ENCODE measurements at places on chromosomes 16 and 17.

- DNase-seq = no peak
Measured at GRCh38 chr16:70483426-70483825, 29.0 kb downstream of the FCSK start.

- DNase-seq = no peak
Measured at GRCh38 chr16:339680-340079, 12.8 kb downstream of the AXIN1 start.

GRCh38 chr16:14454391-14454790 is 175.7 kb downstream of the PARN start:
- no peak for DNase-seq

DNA sequence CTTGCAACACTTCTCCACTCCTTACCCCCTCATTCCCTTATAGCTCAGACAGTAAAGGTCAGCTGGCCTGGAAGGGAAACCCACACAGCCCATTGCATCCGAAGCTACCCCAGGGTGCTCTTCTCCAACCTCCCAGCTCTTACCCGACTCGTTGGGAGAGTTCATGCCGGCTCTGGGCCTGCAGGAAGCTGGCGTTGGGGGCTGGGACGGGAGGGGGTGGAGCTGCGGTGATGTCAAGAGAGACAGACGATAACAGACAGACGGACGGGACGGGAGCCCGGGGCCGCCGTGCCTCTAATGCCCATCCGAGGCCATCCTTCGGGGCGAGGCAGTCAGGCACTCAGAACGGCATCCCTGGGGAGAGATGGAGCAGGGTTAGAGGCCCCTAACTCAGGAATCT is 6.1 kb downstream of the HDAC5 start:
- DNase-seq = no peak

DNA sequence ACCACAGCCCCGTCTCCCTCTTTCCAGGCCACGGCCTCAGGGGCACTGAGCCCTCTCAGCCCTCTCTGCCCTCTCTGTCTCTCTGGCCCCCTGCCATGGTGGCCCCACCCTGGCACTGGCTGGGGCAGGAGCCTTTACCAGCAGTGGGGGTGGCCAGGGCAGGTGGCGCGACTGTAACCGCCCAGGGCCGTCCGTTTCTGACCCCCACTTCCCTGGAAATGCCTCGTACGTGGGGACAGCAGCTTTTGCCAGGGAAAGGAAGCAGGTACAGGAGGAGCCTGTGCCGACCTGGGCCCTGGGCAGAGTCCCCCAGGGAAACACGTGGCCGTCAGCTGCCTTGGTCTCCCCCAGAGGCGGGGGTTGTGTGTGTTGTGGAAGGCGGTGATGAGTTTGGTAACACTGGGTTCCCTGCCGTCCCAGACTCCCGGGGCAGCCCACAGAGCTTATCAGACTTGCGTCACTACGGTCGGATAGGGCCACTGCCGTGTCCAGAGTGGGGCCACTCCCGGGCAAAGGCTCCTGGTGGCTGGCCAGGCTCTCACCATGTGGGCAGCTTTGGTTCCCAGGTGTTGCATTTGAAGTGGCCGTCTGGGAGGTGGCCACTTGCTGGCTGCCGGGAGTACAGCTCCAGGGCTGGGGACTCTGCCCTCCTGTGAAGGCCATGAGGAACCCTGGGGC is 249.3 kb upstream of the CIBAR2 start:
- DNase-seq = no peak

DNA sequence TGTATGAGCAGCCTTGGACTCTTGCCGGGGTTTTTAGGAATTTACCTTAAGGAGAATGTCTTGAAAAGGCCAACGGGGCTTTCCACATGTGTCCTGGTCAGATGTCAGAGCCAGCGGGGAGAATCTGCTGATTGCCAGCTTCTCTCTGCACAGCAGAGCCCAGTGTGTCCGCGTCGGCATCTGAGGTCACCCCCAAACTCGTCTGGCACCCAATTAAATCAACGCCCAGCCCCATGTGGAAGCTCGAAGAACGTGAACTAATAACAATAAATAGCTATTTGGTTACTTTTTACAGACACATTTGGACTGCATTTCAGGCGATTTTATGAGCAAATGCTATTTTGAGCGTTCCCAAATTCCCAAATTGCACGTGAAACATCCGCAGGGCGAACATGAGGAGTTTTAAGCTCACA is 303.5 kb downstream of the FOXL1 start:
- DNase-seq = no peak

DNA sequence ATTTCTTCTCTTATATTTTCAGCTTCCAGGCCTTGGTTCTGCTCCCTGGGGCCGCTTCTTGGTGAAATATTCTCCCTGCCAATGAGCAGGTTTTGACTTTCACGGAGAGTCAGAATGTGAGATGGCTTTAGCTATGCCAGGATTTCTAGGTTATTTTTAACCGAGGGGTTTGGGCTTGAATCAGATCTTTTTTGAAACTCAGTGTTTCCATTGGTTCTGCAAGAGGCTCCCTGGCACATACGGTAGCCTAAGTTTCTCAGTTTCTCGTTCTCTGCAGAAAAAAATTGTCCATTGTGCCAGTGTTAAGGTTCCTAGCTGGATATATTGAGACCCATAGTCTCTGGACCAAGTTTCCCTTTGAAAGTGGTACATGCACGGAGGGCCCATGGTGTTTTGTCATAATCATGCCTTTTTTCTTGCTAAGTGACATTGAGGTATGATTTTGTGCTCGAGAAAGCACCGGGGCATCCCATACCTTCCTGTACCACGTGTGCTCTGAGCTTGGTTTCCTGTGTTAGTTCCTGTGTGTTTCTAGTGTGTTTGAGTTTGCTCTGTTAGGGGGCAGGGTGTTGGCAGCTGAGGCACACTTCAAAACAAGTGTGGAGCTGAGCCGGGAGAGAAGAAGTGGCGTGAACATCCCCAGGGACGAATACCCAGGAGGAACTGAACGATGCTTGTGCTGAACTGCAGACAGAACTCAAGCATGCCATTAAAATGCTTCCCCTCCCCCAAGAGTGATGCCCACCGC is 127.2 kb downstream of the HS3ST3B1 start:
- DNase-seq = no peak

- no peak for DNase-seq
Measured at GRCh38 chr17:10837921-10838320, at the start of gene PIRT. Gene PIRT, minus strand, starts transcription at chr17:10838087. Its CDS starts 12,442 bp downstream, at chr17:10825645.

Measured in kidney tubule cell (primary cell).